SHP77 (cell line): ENCODE measurements at places on chromosomes 4 and X.

DNA sequence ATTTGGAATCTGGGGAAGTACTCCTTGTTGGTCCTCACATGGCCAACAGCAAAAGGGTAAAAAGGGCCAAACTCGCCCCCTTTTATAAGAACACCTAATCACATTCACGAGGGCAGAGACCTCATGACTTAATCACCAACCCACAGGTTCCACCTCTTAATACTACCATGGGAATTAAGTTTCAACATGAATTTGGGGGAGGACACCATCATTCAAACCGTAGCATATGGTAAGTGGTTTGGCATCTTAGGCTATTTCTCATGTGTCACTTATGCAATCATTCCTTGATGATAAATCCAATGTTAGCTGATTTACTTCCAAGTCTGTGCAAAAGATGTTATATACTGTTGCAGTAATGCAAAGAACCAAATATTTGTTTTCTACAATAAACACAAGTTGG, 302.9 kb upstream of the FAM241A start:
- DNase-seq = no peak

- DNase-seq = no peak
Measured at GRCh38 chr4:88535090-88535755, 11.6 kb upstream of the PYURF start.

- no peak for DNase-seq
Measured at GRCh38 chrX:39542316-39542715, 555.4 kb downstream of the BCOR start.

DNA sequence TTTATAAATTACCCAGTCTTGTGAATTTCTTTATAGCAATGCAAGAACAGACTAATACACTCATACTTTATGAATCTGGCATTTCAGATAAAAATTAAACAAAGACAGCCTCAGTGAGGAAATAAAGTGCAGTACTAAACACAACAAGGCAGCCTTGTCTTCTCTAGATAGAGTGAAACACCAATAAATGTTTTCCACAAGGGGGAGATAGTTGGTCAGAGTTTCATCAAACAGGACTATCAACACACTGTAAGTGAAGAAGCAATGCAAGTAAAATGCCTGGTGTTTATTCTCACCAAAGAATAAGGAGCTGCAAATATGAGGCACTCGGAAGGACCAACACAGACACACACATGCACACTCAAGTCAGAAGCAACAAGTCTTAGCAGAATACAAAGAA, 62.8 kb downstream of the FAM9B start:
- DNase-seq = no peak

- DNase-seq = no peak
Measured at GRCh38 chr4:109826719-109827118, 1.1 kb upstream of the RRH start.

- no peak for DNase-seq
Measured at GRCh38 chr4:98749206-98749605, 90.8 kb upstream of the TSPAN5 start.

GRCh38 chr4:48027653-48028052, 11.1 kb downstream of the NIPAL1 start:
- no peak for DNase-seq

DNA sequence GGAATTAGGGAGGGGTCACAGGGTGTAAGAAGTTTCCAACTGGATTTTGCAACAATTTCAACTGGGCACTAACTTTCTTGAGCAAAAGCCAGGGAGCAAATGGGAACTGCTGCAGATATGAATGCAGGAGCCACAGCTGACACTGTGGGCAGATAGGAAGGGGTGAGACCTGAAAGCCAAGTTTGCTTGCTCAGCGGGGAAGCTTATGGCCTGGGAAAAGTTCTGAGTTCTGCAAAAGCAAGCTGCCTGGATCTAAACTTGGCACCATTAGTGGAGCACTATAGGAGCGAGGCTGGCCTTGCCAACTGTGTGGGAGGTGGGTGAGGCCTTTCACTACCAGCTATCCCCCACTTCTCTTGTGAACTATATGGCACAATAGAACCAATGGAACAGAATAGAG, 11.1 kb downstream of the CYSLTR1 start:
- DNase-seq = no peak

DNA sequence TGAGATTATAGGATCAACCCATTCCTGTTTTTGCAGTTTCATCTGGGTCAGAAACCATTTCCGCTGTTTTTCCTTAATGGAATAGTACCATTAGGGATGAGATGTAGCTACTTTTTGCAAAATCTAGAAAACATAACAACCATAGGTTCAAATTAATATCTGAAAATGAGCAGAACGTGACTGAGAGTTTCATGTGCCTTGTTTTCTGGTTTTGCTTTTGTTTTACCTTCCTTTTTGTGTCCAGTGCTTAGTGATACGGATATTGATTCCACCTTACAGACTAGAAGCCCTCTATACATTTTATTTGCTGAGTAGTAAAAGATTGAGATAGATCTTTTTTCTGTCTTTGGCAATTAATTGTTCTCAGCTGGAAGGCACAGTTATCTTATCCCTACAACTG, 46.5 kb downstream of the SNX25 start:
- no peak for DNase-seq

DNA sequence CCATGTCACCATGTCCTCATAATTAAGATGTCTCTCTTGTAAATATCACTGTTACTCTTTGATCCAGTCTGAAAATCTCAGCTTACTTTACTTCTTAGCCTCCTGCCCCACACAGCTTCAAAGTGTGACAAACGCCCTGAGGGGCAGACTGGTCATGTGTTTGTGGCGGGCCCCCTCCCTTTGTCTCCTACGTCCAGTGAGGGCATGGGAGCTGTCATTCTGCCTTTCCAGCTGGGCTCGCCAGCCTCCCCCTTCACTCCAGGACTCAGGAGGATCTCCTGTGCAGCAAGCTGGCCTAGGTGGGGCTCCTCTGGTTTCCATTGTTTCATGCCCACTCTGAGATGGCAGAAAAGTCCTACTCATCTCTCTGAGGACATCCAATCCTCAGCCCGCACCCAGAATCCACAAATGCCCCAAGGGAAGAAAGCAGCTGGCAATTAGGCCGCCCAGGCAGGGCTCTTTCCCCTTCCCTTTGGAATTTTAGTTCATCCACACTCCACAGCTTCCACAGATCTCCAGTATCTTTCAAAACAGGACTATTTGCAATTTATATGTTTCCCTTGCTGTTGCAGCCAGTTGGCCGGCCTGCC, 86.4 kb upstream of the C4orf50 start:
- DNase-seq = no peak

DNA sequence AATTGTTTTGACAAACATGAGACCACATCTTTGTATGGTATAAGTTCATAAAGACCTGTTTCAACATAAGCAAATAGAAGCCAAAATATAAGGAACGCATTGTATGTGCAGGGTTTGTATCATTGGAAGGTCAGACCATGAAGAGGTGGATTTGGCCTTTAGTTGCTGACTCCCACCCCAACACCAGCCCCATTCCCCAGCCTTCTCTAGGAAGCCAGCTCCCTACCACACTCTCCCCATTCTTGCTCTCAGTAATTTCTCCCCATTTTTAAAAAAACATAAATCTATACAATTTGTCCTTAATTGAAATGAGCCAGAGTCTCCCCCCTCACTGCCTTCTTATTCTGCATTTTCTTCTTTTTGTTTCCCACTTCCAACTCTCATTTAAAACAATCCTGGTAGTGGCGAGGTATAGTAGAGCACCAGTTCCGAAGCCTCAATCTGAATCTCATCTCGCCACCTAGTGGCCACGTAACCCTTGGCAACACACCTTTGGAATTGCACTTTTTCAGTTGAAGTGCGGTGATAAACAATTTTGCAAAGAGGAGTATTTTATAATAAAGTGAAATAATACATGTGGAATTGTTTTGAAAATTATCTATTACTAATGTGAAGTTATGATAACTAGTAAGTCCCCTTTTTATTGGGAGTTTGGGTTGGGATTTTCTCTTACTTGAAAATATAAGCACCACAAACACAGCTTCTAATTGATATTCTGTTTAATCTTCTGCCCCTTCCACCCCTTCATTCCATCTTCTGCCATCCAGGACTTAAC, 126.6 kb downstream of the ASB9 start:
- no peak for DNase-seq

GRCh38 chr4:82044141-82044993, 329.4 kb downstream of the HNRNPD start:
- DNase-seq = peak; percentile 33

- no peak for DNase-seq
Measured at GRCh38 chr4:173170182-173170778, 1.7 kb downstream of the GALNT7 start.

DNA sequence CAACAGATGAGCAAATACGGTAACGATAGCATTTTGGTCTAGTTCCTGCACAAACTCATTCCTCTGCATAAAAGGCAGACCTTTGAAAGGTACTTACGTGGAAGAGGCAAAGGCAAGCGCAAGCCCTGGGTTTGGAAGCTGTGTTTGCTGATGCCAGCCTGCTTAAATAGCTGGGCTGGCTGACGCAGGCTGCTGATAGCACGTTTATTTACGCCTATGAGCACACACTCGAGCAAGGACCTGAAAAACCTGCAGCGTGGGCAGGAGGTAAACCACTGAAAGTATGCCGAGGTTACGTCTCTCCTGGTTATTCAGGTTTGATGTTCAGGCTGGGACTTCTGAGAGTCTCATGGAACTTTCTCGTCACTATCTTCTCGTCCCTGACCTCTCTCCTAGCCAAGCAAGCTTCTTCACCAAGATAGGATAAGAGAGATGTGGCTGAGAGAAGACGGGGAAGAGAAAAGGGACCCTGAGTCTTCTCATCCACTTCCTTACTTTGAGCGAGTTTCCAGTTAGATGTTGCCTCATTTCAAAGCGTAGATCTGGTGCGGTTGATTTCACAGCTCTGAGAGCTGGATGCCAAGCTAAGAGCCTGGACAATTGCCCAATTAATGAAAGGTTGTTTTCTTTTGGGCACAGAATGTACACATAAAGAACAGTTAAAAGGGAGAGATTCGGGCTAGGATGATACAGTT, at the start of gene HOPX:
TSS of gene HOPX (minus strand) at position 139 of the 695 bp plus-strand sequence. CDS start 23,480 bp downstream, outside the sequence.
- no peak for DNase-seq

DNA sequence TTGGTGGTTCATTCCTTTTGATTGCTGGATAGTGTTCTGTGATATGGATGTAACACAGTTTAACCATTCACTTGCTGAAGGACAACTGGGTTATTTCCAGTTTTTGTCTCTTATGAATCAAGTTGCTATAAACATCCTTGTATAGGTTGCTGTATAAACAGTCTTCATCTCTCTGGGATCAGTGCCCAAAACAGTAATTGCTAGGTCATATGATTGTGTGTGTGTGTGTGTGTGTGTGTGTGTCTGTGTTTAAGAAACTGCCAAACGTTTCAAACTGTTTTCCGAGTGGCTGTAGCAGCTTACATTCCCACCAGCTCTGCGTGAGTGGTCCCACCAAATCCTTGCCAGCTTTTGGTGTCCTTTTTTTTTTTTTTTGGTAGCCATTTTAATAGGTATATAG, 60.4 kb downstream of the F11 start:
- no peak for DNase-seq
